HCEC 1CT (cell line): ENCODE measurements at places on chromosomes 3 and 15.

DNA sequence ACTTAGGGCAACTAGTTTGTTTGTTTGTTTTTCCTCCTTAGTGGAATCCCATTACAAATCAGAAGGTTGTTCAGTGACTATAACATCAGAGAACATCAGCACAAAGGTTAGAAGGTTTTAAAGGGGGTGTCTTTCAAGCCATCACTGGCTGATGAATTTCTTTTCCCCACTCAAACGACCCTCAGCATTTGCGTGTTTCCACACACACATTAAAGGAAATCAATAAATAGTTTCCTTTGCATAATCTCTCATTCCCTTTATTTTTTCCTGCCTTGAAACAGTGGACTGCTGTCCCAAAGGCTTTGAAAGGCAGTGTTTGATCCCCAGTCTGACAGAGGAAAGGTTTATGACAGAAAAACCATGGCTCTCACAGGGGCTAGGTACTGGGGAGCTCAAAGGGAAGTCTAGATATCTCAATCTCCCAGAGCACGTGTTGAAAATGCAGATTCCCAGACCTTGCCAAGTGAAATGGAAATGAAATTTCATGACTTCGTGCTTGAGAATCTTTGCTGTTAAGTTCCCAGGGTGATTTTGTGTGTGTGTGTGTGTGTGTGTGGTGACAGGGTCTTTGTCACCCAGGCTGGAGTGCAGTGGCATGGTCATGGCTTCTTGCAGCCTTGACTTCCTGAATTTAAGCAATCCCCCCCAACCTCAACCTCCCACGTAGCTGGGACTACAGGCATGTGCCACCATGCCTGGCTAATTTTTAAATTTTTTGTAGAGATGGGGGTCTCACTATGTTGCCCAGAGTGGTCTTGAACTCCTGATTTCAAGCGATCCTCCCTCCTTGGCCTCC, 2.2 kb upstream of the INTS14 start:
- no peak for DNase-seq

DNA sequence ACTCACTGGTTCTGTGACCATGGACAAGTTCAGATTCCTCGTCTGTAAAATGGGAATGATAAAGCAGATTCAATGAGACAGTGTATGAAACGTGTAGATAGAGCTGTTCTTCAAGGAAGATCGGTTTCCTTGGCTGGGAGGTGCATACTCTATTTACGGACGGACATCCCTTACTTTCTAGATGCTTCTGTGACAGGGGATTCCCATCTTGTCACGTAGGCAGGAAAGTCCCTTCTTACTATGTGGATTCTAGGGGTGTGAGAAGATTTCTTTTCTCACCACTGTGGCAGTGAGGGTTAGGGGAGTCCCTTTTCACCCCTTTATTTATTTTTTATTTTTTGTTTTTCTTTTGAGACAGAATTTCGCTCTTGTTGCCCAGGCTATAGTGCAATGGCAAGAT, 180.9 kb upstream of the TBL1XR1 start:
- DNase-seq: no peak

DNA sequence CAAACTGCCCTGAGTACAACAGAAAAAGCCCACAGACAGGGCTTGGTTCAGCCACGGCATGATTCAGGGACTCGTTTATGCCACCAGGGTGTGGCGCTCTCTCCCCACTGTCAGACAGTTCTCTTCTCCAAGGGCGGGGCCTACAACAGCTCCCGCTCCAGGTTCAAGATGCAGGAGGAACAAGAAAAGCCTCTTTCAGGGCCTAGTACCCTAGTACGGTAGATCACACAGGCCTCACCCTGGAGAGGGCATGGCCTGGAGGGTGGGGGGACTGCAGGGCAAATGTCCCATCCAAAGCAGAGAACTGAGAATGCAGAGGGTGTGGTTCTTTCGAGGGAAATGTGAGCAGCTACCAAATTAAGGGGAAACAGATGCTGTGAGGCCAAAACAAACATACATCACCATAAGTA, 12.0 kb downstream of the MESD start:
- DNase-seq: peak; percentile 28

DNA sequence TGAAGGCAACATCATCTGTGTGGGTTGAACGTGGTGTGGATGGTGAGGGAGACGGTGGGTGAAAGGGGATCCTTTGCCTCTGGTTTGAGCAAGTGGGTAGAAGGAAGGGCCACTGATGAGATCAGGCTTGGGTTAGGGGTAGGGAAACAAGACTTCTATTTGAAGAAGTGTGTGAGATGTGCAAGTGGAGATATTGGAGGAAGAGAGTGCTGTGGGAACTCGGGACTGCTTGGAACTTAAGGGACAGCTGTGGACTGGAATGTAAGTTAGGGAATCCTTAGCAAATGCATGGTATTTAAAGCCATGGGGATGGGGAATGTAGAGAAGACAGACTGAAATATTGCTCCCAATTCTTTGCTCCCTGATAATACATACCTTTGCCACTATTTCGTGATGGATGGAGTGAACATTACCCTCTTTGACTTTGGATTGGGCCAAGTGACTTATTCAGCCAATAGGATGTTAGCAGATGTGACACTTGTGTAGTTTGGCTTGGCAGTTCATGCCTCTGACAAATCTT, 30.2 kb upstream of the AMOTL2 start:
- no peak for DNase-seq

- no peak for DNase-seq
These were observed 26.2 kb downstream of the GNB4 start for GRCh38 chr3:179425075-179425474.

- DNase-seq: peak; percentile 3
These were observed 7.0 kb upstream of the NIPA2 start for GRCh38 chr15:22831473-22831872.

DNA sequence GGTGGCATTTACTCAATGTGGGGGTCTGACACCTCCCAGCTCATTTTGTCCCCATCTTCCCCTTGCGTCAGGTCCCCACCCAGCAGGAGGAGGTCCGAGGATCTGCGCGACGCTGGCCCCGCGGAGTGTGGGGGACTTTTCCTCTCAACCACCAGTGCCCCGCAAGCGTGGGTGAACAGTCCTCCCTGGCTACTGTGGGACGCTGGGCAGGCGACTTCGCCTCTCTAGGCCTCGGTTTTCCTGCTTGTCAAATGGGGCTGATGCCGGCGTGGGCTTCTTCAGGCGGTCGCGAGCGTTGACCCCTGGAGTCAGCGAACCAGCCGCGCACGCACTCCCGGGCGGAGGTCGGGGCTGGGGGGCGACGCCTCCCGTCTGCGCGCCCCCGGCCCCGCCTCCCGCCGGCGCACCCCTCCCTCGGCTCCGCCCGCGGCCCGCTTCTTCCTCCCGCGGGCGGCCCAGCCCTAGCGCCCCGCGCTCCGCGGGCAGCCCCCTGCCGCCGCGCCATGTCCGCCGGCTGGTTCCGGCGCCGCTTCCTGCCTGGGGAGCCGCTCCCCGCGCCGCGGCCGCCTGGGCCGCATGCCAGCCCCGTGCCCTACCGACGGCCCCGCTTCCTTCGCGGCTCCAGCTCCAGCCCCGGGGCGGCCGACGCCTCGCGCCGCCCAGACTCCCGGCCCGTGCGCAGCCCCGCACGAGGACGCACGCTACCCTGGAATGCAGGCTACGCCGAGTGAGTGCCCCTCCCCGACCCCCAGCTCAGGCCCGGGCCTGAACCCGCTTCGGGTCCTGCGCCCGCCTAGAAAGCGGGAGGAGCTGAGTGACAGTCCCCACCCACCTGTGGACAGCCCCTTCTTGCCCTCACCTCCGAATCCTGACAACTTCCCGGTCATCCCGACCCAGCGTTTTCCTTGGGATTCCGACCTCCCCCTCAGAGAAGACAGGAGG, at the start of gene PPM1M:
Gene PPM1M (plus strand): TSS at position 438 of the 942 bp plus-strand sequence. CDS start 66 bp downstream, at position 504.
- DNase-seq: peak; percentile 26

DNA sequence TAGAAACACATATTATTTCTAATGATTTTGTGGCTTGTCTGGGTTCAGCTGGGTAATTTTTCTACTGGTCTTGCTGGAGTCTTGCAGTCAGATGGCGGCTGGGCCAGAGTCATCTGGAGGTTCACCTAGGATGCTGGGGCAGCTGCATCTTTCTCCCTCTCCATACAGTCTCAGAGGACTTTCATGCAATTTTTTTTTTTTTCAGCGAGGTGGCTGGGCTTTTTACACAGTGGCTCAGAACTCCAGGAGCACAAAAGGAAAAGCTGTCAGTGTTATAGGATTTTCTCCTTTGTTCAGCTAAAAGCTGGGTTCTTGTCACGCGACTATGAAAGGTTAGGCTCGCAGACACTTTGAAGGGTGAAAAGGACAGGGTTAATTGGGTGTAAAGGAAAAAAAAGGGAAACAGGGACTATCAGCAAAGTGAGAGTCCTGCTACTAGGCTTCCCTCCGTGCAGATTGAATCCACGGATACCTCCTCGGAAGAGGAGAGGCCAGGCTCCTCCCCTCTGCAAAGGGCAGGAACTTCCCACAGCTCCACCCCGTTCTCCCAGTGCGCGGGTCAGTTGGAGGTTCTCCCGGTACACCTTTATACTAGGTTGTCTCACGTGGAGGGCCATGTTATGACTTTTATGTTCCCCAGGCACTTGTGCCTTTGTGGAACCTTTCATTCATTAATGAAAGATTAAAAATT, 44.3 kb downstream of the ADGRG7 start:
- no peak for DNase-seq

DNA sequence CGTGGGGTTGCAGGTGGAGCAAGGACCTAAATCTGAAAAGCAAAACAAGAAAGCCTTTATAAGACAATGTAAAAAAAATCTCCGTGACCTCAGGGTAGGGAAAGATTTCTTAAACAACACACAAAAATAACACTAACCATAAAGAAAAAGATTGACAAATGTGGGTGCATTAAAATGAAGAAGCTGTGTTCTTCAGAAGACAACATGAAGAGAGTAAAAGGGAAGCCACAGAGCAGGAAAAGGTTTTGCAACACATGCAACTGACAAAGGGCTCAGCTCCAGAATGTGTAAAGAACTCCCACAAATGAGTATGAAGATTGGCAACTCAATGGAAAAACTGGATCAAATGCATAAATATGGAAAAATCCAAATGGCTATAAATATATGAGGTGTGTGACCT, 74.2 kb downstream of the MAGEF1 start:
- DNase-seq: no peak

DNA sequence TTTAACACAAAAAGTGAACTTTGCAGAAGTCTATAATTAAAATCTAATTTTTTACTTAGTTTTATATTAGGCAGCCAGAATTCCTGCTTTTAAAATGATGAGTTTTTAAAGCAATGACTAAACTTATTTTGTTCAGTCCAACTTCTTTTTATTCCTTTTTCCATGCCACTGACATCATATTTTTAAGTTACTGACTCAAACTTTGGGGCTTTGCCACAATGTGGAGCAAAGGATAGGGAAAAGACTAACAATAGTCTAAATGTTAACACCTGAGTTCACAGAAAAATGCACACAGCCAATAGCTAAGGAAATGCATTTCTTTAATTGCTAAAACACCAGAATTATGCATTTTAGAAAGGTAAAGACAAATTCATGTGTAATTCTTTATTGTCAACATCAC, 647.6 kb upstream of the DPPA4 start:
- DNase-seq: no peak

GRCh38 chr3:140398387-140398786, 279.5 kb upstream of the TRIM42 start:
- DNase-seq: no peak

GRCh38 chr3:186989429-186989828, 59.1 kb downstream of the ST6GAL1 start:
- no peak for DNase-seq

DNA sequence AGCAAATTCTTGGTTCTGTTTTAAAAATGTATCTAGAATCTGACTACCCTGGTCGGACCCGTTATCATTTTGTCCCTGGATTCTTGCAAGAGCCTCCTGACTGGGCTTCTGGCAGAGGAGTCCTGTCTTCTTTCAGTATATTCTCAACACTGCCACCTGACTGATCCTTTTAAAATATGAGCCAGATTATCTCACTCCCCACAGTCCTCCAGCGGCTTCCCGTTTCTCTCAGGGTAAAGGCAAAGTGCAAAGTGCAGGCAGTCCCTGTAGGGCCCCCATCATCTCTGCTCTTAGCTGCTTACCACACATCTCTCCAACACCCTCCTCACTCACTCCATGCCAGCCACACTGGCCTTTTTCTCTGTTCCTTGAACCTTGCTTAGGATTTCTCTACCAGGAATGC, 28.4 kb downstream of the CRTC3 start:
- no peak for DNase-seq

DNA sequence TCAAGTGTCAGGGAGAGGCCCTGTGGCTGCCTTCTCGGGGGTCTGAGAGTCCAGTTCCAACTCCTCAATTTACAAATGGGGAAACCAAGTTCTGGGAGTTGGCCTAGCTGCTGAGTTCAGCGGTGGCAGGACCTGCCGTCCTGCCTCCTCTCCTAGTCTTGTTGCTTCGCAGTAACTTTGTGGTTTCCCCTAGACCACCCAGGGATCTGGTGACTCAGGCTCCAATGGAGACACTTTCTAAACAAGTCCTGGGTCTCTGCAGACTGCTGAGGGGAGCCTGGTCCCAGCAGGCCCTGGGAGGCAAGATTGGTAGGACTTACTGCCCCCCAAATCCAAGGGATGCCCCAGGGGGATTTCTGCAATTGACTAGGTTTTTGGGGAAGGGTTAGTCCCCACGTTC, 83.6 kb downstream of the SMAD6 start:
- DNase-seq: no peak

- DNase-seq: no peak
These were observed 67.7 kb downstream of the INO80 start for GRCh38 chr15:41048397-41048796.

GRCh38 chr3:23756206-23756840, 49.4 kb upstream of the UBE2E1 start:
- no peak for DNase-seq

GRCh38 chr3:184977796-184978195, 165.8 kb downstream of the VPS8 start:
- DNase-seq: no peak

DNA sequence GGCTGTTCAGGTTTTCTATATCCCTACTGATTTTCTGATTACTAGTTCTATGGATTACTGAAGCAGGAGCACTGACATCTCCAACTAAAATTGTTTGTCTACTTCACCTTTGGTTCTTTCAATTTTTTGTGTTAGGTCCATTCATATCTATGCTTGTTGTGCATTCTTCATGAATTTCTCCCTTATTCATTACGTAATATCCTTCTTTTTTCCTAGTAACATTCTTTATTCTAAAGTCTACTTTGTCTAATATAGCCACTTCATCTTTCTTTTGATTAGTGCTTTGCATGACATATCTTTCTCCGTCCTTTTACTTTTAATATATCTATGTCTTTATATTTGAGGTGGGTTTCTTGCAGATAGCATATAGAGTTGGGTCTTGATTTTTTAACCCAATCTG, 116.3 kb upstream of the BHLHE40 start:
- no peak for DNase-seq

GRCh38 chr3:57675530-57675929, 17.3 kb downstream of the DENND6A start:
- DNase-seq: no peak
